ENCODE measurements at places on chromosomes 4 and X. TPM values are rescaled to one million over a fixed set of nuclear protein-coding genes. Genes with fewer than 3 reads are reported as not detected.

PRR32 gene
- not detected for total RNA-seq

FAT4 gene
- 6.8 TPM for total RNA-seq

GPRASP1 gene
- 9.8 TPM for total RNA-seq

UXT gene
- 64.3 TPM for total RNA-seq

VCX gene
- total RNA-seq = 1.1 TPM

TCEAL9 gene
- total RNA-seq = 27.0 TPM

ZNF185 gene
- 1.1 TPM for total RNA-seq

GRCh38 chrX:121886557-121886956 lies 839.1 kb downstream of the GLUD2 start:
- H3K36me3 ChIP-seq = no peaks in the 10 kb centered on the region
- H3K4me3 ChIP-seq = no peak overlapping the region
- no peak overlapping the region for H3K27ac ChIP-seq

DNA sequence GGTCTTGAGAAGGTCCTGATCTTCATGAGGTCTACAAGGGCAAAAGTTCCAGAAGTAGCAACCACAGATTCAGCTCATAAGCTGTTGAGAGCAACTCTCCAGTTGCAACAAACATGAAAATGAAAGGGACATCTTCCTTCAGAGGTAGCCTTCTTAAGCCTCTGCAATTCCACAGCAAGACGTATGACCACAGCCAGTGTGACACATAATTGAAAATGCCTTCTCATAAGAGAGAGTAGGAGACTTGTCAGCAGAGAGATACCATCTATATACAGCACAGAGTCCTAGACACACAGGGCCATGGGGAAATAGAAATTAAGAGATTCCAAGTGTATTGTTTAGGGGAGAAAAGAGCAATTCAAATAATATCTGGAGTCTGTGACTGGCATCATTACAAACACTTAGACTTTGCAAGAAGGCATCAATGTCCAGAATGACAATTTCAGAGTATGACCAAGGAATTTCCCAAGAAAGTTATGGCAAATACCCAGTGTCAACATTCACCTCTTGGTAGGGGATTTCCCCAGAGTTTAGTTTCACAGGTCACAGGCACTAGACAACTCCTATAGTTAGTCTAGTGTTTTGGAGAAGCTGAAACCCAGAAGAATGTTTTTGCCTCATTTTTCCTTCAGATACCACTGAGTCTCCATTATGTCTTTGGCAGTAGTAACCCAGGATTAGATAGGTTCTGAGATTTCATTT lies 340.3 kb downstream of the ZNF674 start:
- peaks cover 2% of the 10 kb centered on the region for H3K27me3 ChIP-seq
- DNase-seq = no peak
- H3K4me1 ChIP-seq = no peaks in the 10 kb centered on the region
- no peak overlapping the region for H3K4me3 ChIP-seq
- no peak overlapping the region for H3K27ac ChIP-seq

DNA sequence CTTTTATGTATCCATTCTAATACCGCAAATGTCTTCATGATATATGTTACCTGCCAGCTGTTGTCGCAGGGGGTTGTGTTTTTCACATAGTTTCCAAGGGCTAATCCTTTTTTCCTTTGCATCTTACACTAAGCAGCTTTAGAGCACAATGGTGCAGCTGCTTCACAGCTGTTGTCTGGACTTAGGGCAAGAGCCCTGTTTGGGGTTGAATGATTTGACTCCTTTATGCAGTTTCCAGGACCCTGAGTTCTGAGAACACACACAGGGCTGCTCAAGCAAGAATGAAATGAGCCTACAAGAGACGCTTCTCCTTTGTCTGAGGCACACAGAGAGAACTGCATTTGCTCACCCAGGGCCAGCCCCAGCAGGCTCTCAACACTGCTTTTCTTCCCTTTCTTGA lies 20.2 kb downstream of the CCNG2 start:
- H3K4me3 ChIP-seq = no peak overlapping the region
- H3K27ac ChIP-seq = peak overlapping the region; percentile 88
- no peaks in the 10 kb centered on the region for H3K36me3 ChIP-seq
- peaks cover 3% of the 10 kb centered on the region for H3K27me3 ChIP-seq

GRCh38 chr4:22496165-22496813 lies 19.6 kb downstream of the ADGRA3 start:
- no peaks in the 10 kb centered on the region for H3K27me3 ChIP-seq
- H3K27ac ChIP-seq = no peak overlapping the region
- DNase-seq = no peak

DNA sequence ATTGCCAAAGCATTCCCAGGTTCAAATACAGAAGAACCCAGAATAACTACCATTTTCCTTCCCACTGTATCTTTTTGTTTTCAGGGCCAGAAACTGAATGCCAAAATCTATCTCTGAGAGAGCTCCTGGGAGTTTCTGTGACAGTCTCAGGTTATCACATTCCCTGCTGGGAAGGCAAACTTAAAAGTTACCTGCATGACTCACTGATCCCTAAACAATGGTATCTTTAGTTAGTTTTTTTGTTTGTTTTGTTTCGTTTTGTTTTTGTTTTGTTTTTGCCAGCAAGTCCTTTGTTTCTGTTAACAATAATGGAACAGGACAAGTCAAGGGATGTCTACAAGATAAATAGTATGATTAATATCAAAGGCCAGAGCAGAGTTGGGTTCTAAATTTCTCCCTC lies 34.3 kb downstream of the PAPSS1 start:
- H3K4me1 ChIP-seq = no peaks in the 10 kb centered on the region
- H3K27ac ChIP-seq = no peak overlapping the region
- no peak overlapping the region for H3K4me3 ChIP-seq

DNA sequence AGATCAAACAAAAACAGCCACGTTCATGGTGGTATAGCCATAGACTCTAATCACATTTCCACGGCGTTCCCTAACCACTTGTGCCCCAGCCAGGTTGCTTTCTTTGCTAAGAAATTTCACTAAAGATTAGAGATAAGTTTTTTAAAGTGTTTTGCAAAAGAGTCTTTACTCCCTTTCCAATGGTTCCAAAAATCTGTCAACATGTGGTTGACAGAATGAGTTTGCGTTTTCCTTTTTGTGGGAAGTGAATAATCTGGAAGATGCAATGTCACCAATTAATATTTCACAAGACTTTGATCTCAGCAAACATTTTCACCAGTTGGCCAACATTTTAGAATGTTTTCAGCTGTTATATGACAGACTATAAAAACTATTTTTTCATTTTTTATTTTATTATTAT lies 35.3 kb downstream of the CXCL1 start:
- no peak overlapping the region for H3K4me3 ChIP-seq
- no peak for DNase-seq
- H3K36me3 ChIP-seq = no peaks in the 10 kb centered on the region
- H3K27ac ChIP-seq = no peak overlapping the region
- H3K4me1 ChIP-seq = no peaks in the 10 kb centered on the region
- no peaks in the 10 kb centered on the region for H3K27me3 ChIP-seq

- no peak overlapping the region for H3K27ac ChIP-seq
- peaks cover 6% of the 10 kb centered on the region for H3K27me3 ChIP-seq
- H3K4me1 ChIP-seq = peaks cover 27% of the 10 kb centered on the region
- H3K4me3 ChIP-seq = no peak overlapping the region
Measured at GRCh38 chr4:150234246-150234645, 156.0 kb downstream of the DCLK2 start.

DNA sequence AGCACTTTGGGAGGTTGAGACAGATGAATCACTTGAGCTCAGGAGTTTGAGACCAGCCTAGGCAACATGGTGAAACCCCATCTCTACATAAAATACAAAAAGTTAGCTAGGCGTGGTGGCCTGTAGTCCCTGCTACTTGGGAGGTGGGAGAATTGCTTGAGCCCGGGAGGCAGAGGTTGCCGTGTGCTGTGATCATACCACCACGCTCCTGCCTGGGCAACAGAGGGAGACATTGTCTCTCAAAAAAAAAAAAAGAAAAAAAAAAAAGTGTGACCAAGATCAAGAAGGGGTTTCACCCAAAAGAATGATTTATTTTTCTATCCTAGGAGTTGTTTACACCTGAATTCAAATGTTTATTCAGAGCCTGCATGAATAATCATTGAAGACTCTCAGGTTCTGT lies 572.4 kb upstream of the GALNT7 start:
- H3K36me3 ChIP-seq = no peaks in the 10 kb centered on the region
- H3K4me1 ChIP-seq = peaks cover 22% of the 10 kb centered on the region
- H3K27ac ChIP-seq = no peak overlapping the region
- H3K27me3 ChIP-seq = no peaks in the 10 kb centered on the region

- peaks cover 2% of the 10 kb centered on the region for H3K27me3 ChIP-seq
- no peak overlapping the region for H3K4me3 ChIP-seq
Measured at GRCh38 chrX:135416546-135416945, 5.2 kb upstream of the SMIM10L2A start.

DNA sequence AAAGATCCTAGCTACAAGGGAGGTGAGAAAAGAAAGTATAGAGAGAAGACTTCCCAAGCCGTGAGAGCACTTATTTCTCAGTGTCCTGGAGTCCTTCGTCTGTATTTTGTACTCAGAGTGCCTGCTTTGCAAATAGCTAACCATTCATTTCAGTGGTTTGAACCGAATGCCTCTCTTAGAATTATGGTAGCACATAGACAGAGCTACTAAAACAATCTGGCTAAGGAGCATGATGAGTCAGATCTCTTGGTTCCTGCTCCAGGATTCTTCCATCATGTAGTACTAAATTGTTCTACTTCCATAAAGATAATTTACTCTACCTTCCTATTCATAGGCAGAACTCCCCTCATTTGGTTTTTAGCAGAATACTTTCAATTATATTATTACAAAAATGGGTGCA lies 946.6 kb downstream of the STIM2 start:
- DNase-seq = no peak
- no peaks in the 10 kb centered on the region for H3K4me1 ChIP-seq
- H3K27me3 ChIP-seq = no peaks in the 10 kb centered on the region

GRCh38 chr4:14856062-14856933 lies 146.0 kb upstream of the CPEB2 start:
- H3K4me3 ChIP-seq = no peak overlapping the region
- H3K4me1 ChIP-seq = no peaks in the 10 kb centered on the region
- H3K27ac ChIP-seq = no peak overlapping the region
- no peaks in the 10 kb centered on the region for H3K27me3 ChIP-seq

DNA sequence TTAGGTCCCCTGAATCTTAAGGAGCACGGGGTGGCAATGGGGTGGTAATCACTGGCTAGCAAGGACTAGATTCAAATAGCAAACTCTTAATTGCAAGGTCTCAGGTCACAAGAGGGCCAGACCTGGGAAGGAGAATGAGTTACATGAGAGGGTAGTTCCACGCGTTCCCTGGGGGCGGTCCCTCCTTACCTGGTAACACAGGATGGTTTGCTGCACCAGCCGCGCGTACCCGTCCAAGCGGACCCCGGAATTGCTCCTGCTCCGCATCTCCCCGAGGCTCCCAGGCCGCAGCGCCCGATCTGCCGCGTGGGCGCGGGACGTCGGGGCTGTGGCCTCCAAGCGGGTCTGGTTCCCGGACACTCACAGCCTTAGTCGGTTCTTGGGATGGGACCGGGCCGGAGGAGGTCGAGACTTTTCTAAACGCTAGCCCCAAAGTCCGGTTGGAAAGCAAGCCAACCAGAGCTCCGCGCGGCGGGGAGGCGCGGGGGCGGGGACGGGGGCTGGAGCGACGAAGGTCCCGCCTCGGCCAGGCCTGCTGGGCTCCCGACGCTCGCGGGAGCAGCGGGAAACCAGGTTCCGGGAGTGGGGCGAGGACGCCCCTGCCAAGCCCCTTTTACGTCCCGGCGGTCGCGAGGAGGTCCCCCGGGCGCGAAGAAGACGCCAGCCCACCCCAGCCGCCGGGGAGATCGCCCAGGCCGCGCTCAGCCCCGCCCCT lies at the start of gene PHKA2:
Gene PHKA2 (minus strand): TSS at position 449 of the 715 bp plus-strand sequence. CDS start 182 bp downstream, at position 267.
- no peaks in the 10 kb centered on the region for H3K4me1 ChIP-seq
- peaks cover 2% of the 10 kb centered on the region for H3K27me3 ChIP-seq
- H3K4me3 ChIP-seq = peak within 1 kb of the TSS; percentile 80

Data from glutamatergic neuron (in vitro differentiated cells).